Natural killer cell (primary cell): ENCODE measurements at places on chromosomes 3 and 15. TPM values are rescaled to one million over a fixed set of nuclear protein-coding genes. Genes with fewer than 3 reads are reported as not detected.

GPR171 gene
- 9.0 TPM for total RNA-seq

GRCh38 chr3:178474526-178474925 is 61.7 kb upstream of the KCNMB2 start:
- H3K27ac ChIP-seq: no peak overlapping the region
- DNase-seq: no peak
- H3K27me3 ChIP-seq: no peaks in the 10 kb centered on the region
- no peak overlapping the region for H3K4me3 ChIP-seq
- H3K36me3 ChIP-seq: no peaks in the 10 kb centered on the region

DNA sequence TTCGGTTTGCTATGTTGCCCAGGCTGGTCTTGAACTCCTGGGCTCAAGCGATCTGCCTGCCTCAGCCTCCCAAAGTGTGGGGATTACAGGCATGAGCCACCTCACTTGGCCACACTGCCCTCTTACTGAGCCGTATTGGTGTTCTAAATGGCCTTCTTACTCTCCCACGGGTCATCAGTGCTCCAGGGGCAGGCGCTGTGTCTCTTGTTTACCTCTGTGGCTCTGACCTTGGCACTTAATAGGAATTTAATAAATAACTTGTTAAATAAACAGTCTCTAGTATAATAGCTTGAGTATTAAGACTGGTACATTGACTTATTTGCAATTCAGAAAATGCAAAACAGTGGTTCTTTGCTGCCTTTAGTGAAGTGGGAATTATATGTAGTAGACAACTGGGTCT is 13.7 kb downstream of the FLNB start:
- H3K27ac ChIP-seq: no peak overlapping the region
- peaks cover 7% of the 10 kb centered on the region for H3K4me1 ChIP-seq
- no peaks in the 10 kb centered on the region for H3K36me3 ChIP-seq
- H3K4me3 ChIP-seq: no peak overlapping the region
- DNase-seq: no peak
- H3K27me3 ChIP-seq: no peaks in the 10 kb centered on the region

C2CD4A gene
- not detected for total RNA-seq

SCG5 gene
- not detected for total RNA-seq
